Right atrium auricular region (tissue), 2 donors: ENCODE measurements at places on chromosomes 13 and 19. TPM values are rescaled to one million over a fixed set of nuclear protein-coding genes. Genes with fewer than 3 reads are reported as not detected.

P2RY11 gene
- total RNA-seq = 0.30 TPM

- no peaks in the 10 kb centered on the region for H3K36me3 ChIP-seq
- H3K27me3 ChIP-seq = no peaks in the 10 kb centered on the region
- no peak overlapping the region for H3K4me3 ChIP-seq
Observed at GRCh38 chr13:34078334-34078999, 260.5 kb downstream of the RFC3 start.

- H3K4me1 ChIP-seq = no peaks in the 10 kb centered on the region
- H3K4me3 ChIP-seq = no peak overlapping the region
- DNase-seq = no peak
- H3K36me3 ChIP-seq = no peaks in the 10 kb centered on the region
- H3K27ac ChIP-seq = no peak overlapping the region
- H3K27me3 ChIP-seq = no peaks in the 10 kb centered on the region
Observed at GRCh38 chr19:20186174-20186573, 19.2 kb downstream of the ZNF486 start.

PSG2 gene
- total RNA-seq = not detected

DNA sequence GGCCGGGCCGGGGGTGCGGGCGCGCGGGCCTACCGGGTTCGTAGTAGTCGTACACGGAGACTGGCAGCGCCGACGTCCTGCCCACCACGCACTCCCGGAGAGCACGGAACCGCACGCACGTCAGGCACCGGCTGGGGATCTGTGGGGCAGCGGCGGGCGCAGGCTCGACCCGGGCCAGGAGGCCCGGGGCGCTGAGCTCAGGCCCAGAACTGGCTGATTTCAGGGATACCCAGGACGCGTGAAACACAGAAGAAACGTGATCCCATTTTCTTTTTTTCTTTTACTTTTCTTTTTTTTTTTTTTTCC lies 9.0 kb downstream of the F2RL3 start:
- H3K27ac ChIP-seq = peak overlapping the region; percentile 81
- H3K36me3 ChIP-seq = no peaks in the 10 kb centered on the region
- H3K27me3 ChIP-seq = no peaks in the 10 kb centered on the region
- no peak for DNase-seq
- H3K4me3 ChIP-seq = peak overlapping the region; percentile 43

GRCh38 chr19:50718255-50719118 lies 1.1 kb downstream of the SHANK1 start:
- no peaks in the 10 kb centered on the region for H3K36me3 ChIP-seq
- no peaks in the 10 kb centered on the region for H3K4me1 ChIP-seq
- no peaks in the 10 kb centered on the region for H3K27me3 ChIP-seq
- H3K4me3 ChIP-seq = peak overlapping the region; percentile 53
- H3K27ac ChIP-seq = no peak overlapping the region

ICAM1 gene
- total RNA-seq = 24.4 TPM

DNA sequence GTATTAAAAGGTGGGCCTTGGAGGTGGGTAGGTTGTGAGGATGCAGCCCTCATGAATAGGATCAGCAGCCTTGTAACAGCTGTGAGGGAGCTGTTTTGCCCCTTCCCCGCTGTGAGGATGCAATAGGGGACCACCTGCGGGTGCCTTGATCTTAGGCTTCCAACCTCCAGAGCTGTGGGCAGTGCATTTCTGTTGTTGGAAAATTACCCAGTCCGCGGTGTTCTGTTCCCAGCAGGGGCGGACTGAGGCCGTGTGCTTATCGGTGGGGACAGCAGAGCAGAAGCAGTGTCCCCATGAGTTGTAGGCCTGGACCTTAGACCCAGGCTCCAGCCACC lies 54.8 kb upstream of the TEX29 start:
- peaks cover 28% of the 10 kb centered on the region for H3K36me3 ChIP-seq
- no peak overlapping the region for H3K4me3 ChIP-seq
- peak; percentile 30 for DNase-seq
